Activated CD8-positive, alpha-beta memory T cell treated with anti-CD3 and anti-CD28 coated beads, Interleukin-2, amount 10 ng/mL, durations not matched to agents 7 days and 5 days (primary cell): ENCODE measurements at places on chromosomes 5 and 9.

GRCh38 chr5:76982450-76982849, 29.6 kb downstream of the CRHBP start:
- no peak for DNase-seq

DNA sequence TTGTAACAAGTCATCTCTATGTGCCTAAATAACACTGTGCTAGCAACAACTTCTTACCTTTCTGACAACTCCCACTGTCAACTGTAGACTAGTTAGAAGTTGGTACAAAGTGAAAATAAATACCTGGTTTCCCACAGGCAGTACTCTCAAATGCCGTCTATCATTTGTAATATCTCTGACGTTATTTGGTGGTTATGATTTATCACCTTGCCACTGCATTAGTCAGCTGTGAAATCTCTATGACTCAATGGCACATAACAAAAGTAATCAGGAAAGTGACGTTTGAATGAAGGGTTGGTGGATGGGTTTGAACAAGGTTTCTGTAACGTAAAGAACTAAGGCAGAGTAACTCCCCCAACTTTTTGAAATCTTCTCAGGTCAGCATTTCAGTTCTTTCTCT, 592.3 kb downstream of the MAT2B start:
- no peak for DNase-seq

DNA sequence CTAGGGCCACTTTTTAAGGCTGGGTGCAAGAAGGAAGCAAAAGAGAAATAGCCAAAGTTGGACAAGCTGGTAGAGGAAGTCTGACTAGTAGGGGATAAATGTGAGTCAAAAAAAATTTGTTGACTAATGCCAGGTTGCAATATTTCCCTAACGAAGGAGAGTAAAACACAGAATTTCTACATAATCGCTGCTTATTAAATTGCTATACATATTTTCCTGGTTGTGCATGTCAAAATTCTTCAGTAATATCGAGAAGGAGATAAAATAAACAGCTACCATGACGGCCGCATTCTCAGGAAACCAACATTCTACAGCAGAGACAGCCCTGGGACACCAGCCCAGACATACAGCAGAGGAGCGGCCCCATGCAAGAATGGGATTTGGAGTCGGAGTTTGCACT, 148.3 kb downstream of the ESM1 start:
- DNase-seq: no peak

GRCh38 chr9:88536951-88537760, 2.2 kb downstream of the NXNL2 start:
- DNase-seq: no peak

GRCh38 chr9:12723409-12724028, 30.3 kb downstream of the TYRP1 start:
- DNase-seq: no peak

DNA sequence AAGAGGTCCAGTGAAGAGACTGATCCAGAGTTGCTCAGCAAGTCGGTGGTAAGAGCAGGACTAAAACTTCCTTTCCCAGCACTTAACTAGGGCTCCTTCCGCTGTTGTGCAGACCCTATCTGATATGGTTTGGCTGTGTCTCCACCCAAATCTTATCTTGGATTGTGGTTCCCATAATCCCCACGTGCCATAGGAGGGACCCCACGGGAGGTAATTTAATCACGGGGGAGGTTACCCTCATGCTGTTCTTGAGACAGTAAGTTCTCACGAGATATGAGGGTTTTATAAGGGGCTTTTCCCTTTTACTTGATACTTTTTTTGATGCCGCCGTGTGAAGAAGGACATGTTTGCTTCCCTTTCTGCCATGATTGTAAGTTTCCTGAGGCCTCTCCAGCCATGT, 221.9 kb upstream of the GLRA1 start:
- DNase-seq: no peak

DNA sequence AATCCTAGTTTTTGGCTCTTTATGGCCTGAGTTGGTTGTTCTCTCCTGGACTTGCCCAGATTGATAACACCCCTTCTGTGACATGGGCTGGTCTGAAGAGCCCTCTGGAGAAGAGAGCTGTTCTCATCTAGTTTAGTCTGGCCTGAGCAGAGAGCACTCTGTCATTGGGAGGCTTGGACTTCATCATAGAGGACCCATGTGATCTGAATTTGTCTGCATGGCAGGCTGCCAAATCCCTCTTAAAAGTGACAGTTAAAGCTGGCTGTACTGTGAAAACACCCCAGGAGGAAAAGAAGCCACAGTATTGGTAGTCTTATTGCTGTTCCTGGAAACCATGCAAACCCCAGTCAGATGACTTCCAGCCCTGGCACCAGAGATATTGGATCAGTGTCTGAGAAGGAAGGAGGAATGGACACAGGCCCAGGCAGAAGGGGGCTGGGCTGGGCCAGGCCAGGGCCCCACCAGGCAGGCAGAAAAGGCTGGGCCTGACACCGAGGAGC, 3.7 kb upstream of the WDR31 start:
- DNase-seq: peak; percentile 66

- no peak for DNase-seq
These were observed 30.4 kb upstream of the FABP6 start for GRCh38 chr5:160198841-160199409.

- no peak for DNase-seq
These were observed 63.3 kb upstream of the ZFR start for GRCh38 chr5:32507738-32508434.

DNA sequence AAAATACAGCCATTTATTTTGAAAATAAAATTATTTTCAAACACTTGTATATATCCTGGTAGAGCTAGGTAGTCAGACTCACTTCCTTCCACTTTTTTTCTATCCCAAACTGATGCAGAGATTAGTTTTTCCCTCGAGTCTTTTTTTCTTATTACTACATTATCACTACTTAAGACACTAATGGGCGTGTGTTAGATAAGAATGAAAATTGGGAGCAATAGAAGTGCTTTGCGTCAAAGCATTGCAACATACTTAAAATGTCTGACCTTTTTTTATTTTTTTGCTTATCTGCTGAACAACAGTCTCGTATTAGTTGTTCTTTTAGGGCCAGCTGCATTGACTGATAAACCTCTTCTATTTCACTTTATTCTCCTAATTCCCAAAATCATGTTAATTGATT, 1278.7 kb downstream of the CDH12 start:
- no peak for DNase-seq

GRCh38 chr9:133610845-133611244, 1.7 kb upstream of the FAM163B start:
- DNase-seq: no peak

DNA sequence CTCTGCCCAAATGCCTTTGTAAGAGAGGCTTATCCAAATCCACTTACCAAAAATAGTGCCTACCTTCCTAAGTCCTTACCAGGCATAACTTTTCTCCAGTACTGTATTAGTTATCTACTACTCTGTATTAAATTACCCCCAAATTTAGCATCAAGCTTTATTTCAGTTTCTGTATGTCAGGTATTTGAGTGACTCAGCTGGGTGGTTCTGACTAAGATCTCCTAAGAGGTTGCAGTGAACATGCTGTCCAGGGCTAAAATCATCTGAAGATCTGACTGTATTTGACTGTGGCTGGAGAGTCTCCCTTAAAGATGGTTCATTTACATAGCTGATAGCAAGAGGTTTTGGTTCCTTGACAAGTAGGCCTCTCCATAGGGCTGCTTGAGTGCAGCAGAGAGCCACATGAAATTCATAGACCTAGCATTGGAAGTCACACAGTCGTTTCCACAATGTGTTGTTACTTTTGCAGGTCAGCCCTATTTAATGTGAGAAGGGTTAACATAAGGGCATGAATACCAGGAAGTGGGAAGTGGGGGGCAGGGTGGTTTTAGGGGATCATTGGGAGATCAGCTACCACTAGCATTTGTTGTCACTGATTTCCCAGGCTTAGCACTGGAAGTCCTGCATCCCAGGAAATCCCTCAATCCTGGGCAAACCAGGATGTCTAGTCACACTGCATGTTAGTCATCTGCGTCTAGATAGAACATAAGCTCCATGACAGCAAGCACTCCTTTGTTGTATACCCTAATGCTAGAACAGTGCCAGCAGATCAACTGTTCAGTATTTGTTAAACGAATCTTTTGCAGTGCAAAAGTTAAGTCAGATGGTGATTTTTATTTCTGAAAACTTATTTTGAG, 2.0 kb upstream of the ZNF622 start:
- peak; percentile 42 for DNase-seq
